ENCODE measurements at places on chromosomes 2 and 18. TPM values are rescaled to one million over a fixed set of nuclear protein-coding genes. Genes with fewer than 3 reads are reported as not detected.

The C2orf66 gene
- not detected for total RNA-seq

The ITGAV gene
- total RNA-seq: 233 TPM

The ERCC3 gene
- total RNA-seq: 42.9 TPM

The KIF1A gene
- total RNA-seq: not detected

The EFEMP1 gene
- total RNA-seq: 1,498 TPM

The EN1 gene
- 7.0 TPM for total RNA-seq

The FAM110C gene
- not detected for total RNA-seq

The SULT1C4 gene
- not detected for total RNA-seq

The SYT4 gene
- not detected for total RNA-seq

The RESP18 gene
- total RNA-seq: not detected

The AAMP gene
- total RNA-seq: 191 TPM

The FEV gene
- total RNA-seq: not detected

The NXPH2 gene
- total RNA-seq: not detected

The CNNM4 gene
- total RNA-seq: 4.8 TPM

The ASB18 gene
- not detected for total RNA-seq

The TPO gene
- not detected for total RNA-seq

The KDSR gene
- total RNA-seq: 31.2 TPM

The FAM228A gene
- 2.1 TPM for total RNA-seq

The ATP6V1B1 gene
- total RNA-seq: not detected

The SPC25 gene
- total RNA-seq: 3.7 TPM

The GALNT13 gene
- total RNA-seq: 0.11 TPM

The DIPK1C gene
- not detected for total RNA-seq

The CCL20 gene
- not detected for total RNA-seq

The KCNG2 gene
- total RNA-seq: not detected

The TANK gene
- 69.4 TPM for total RNA-seq

The TUBB8B gene
- not detected for total RNA-seq

The CYRIA gene
- total RNA-seq: not detected

The DCDC2C gene
- total RNA-seq: not detected

The LAMA1 gene
- 6.2 TPM for total RNA-seq

The PSMA8 gene
- total RNA-seq: not detected

The CDCA7 gene
- total RNA-seq: 3.0 TPM

The HOXD13 gene
- 3.8 TPM for total RNA-seq

The ALPI gene
- not detected for total RNA-seq
